A549 treated with CORT108297 at 1 μM for 4 hours (cell line): ENCODE measurements at places on chromosomes 12 and 14. TPM values are rescaled to one million over a fixed set of nuclear protein-coding genes. Genes with fewer than 3 reads are reported as not detected.

REC8 gene
- total RNA-seq: 2.6 to 8.3 TPM (median 4.8 TPM) in 5 replicates

RERG gene
- total RNA-seq: 0.10 to 0.26 TPM (median 0.22 TPM) in 5 replicates

KIF26A gene
- total RNA-seq: 1.9 to 4.4 TPM (median 3.7 TPM) in 5 replicates

TRAF3 gene
- total RNA-seq: 17.9 to 26.4 TPM (median 24.8 TPM) in 5 replicates

ZNF10 gene
- total RNA-seq: 0.99 to 2.1 TPM (median 1.2 TPM) in 5 replicates

ASCL1 gene
- not detected in 5 replicates for total RNA-seq

AP1G2 gene
- 41.1 to 67.5 TPM (median 49.7 TPM) in 5 replicates for total RNA-seq

MYF6 gene
- total RNA-seq: not detected in 5 replicates

IFI27 gene
- total RNA-seq: 0.89 to 1.9 TPM (median 1.6 TPM) in 5 replicates

PUS7L gene
- 3.1 to 5.2 TPM (median 3.6 TPM) in 5 replicates for total RNA-seq

PWP1 gene
- total RNA-seq: 87.9 to 95.4 TPM (median 92.2 TPM) in 5 replicates

PITPNM2 gene
- total RNA-seq: 12.1 to 22.4 TPM (median 19.4 TPM) in 5 replicates

CD163L1 gene
- 0.16 to 0.42 TPM (median 0.23 TPM) in 5 replicates for total RNA-seq

CDCA3 gene
- 80.3 to 93.7 TPM (median 82.1 TPM) in 5 replicates for total RNA-seq

SPRYD3 gene
- 35.0 to 41.4 TPM (median 38.4 TPM) in 5 replicates for total RNA-seq

CSRP2 gene
- 20.3 to 23.1 TPM (median 20.6 TPM) in 5 replicates for total RNA-seq

FOXN4 gene
- total RNA-seq: 0.05 to 0.06 TPM in 2 of 5 replicates, not detected in the others

GSC gene
- total RNA-seq: 0.24 to 0.76 TPM (median 0.49 TPM) in 5 replicates

ATF7IP gene
- 4.9 to 5.8 TPM (median 5.2 TPM) in 5 replicates for total RNA-seq

RD3L gene
- not detected in 5 replicates for total RNA-seq

KLRD1 gene
- not detected in 5 replicates for total RNA-seq

SAV1 gene
- total RNA-seq: 19.2 to 29.9 TPM (median 25.0 TPM) in 5 replicates

CD27 gene
- not detected in 5 replicates for total RNA-seq

SOX5 gene
- not detected in 5 replicates for total RNA-seq

PPP1R1A gene
- 0.07 to 0.18 TPM (median 0.09 TPM) in 5 replicates for total RNA-seq

ZNF384 gene
- total RNA-seq: 53.9 to 63.5 TPM (median 60.1 TPM) in 5 replicates

ALX1 gene
- 5.0 to 6.7 TPM (median 5.9 TPM) in 5 replicates for total RNA-seq

KLHL28 gene
- total RNA-seq: 5.5 to 7.3 TPM (median 6.2 TPM) in 5 replicates

ANO2 gene
- 0.04 to 0.10 TPM (median 0.07 TPM) in 3 of 5 replicates, not detected in the others for total RNA-seq

CLEC12A gene
- not detected in 5 replicates for total RNA-seq

GLIPR1 gene
- 22.6 to 34.4 TPM (median 29.3 TPM) in 5 replicates for total RNA-seq

SPTB gene
- 1.0 to 1.5 TPM (median 1.1 TPM) in 5 replicates for total RNA-seq

CPNE6 gene
- total RNA-seq: 0.05 TPM in 1 of 5 replicates, not detected in the others

NDRG2 gene
- 2.1 to 4.2 TPM (median 2.6 TPM) in 5 replicates for total RNA-seq

SLC25A21 gene
- total RNA-seq: 0.35 to 1.3 TPM (median 0.75 TPM) in 5 replicates

TSPAN19 gene
- not detected in 5 replicates for total RNA-seq

SIRT4 gene
- 0.79 to 0.96 TPM (median 0.89 TPM) in 5 replicates for total RNA-seq

OR6C2 gene
- not detected in 5 replicates for total RNA-seq

GYS2 gene
- 0.07 TPM in 1 of 5 replicates, not detected in the others for total RNA-seq

KRT73 gene
- not detected in 5 replicates for total RNA-seq

PPP1R12A gene
- total RNA-seq: 16.3 to 34.3 TPM (median 25.7 TPM) in 5 replicates

KIF21A gene
- total RNA-seq: 16.3 to 25.8 TPM (median 19.7 TPM) in 5 replicates

OTUB2 gene
- total RNA-seq: 3.8 to 6.0 TPM (median 4.2 TPM) in 5 replicates

CEBPE gene
- total RNA-seq: not detected in 5 replicates

PLBD1 gene
- 4.3 to 5.4 TPM (median 4.6 TPM) in 5 replicates for total RNA-seq

HSPB8 gene
- 12.1 to 20.8 TPM (median 15.1 TPM) in 5 replicates for total RNA-seq

SLC24A4 gene
- total RNA-seq: 0.11 to 0.33 TPM (median 0.15 TPM) in 5 replicates

TBX5 gene
- total RNA-seq: not detected in 5 replicates

CD163 gene
- total RNA-seq: 0.02 to 0.07 TPM in 2 of 5 replicates, not detected in the others
